ENCODE measurements at places on chromosomes 1 and 21.

GRCh38 chr1:26295194-26296138, 11.0 kb downstream of the UBXN11 start:
- DNase-seq = no peak

DNA sequence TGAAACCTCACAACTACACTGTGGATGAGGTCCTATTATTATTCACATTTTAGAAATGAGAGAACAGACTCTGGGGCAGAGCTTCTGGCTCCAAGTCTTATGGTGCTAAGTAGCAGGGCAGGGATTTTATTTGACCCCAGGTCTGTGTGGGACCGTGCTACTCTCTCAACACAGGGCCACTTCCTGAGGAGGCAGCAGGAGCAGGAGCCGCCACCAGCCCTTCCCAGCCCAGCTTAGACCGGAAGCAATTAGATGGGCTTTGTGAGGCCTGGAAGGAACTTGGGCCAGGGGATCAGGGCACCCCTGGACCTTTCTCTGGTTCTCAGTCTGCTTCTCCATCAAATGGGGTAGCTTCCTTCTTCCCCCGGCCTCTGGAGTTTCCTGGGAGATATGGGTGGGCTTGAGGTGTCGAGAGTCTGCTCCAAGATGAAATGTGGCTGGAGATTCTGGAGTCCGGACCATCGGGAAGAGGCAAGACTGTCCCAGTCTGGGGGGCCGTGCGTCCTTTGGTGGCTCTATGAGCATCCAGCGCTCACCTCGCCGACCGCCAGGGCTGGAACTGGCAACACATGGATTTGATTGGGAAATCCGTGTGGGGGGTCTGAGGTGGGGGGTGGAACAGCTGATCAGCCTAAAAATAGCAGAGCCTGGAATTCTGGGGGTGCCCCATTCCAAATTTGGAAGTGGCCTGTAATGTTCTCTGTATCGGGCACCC, 136.8 kb downstream of the FOXD2 start:
- DNase-seq = no peak

DNA sequence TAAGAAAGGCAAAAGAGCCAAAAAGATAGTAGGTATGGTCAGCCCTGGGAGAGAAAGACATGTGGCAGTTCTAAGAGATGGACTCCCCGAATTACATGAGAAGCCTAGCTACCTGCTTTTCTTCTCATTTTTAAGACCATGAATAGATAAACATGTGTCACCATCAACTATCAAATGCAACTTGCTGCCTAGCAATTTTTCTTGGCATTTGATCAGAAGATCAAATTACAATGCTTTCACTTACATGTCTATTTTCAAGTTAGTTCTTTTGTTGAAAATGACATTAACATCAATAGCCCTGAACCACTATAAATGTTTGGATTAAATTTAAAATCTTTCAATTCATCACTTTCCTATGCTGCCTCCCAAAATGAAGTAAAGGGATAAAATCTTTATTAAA, 212.3 kb downstream of the HHIPL2 start:
- no peak for DNase-seq

- DNase-seq = no peak
These were observed 46.5 kb upstream of the KIF26B start for GRCh38 chr1:245108246-245108645.

DNA sequence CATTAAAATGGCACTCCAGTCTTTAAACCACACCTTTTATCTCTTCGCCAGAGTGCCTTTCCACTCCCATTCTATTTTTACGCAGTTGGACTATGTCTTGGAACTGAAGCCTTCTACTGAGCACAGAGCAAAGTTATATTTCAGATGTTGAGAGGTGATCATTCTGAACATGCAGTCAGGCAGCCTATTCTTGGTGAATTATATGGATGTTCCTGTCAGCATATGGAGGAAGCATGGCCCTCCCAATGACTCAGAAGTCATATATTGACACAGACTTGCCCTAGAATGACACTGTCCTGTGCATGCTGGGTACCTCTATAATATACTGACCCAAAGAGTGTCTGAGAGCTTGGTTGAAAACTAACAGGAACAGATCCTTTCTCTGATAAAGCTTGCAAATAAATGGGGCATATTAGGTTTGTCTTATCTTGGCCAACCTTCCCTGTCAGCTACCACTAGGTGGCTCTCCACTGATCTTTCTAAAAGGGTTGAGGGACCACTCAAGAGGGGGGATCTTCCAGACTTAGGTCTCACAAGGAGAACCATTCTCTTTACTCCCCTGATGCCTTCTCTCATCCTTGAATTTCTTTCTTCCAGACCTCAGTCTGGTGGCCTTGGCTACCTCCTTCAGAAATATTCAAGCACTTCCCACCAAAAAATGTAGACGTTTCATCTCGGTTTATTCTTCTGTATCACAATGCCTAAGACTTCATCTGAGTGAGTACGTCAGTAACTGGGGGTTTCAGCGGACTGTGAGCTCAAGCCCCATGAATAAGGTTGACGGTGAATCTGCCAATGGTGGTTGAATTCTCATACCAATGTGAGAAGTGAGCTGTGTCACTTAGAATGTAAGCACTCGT, 11.8 kb upstream of the ALG14 start:
- DNase-seq = no peak

DNA sequence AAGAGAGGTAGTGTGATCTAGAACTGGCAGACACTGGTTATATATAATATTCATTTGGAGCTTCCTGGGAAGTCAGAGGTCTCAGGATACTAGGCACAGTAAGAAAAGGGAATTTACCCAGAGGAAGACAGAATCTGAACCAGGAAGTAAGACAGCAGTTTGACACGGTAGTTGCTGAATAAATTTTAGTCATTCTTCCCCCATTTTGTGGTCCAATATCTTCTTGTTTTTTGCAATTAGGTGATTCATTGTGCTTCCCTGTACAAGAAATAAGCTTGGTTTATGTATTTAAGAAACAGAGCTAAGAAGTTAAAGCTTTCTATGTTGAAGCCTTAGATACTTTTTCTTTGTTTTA, 1.3 kb downstream of the TMEM167B start:
- no peak for DNase-seq

DNA sequence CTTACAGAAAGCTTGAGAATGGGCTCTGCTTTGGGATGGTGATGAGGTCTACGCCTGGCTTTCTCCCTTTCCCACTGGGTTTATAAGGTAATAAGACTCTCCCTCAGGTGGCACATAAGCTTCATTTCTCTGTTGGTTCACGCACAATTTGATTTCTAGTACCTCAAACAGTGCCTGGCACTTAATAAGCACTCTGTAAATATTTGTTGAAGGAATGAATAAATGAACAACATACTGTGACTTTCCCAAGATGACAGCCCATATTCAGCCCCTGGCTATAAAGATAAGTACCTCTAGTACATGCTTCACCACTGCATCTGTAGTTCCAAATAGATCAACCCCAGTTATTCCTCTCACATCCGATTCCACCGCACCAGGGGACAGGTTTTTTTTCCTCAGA, 17.8 kb downstream of the COPA start:
- peak; percentile 97 for DNase-seq

- no peak for DNase-seq
These were observed 618 bp downstream of the JAM2 start for GRCh38 chr21:25639551-25640201.

DNA sequence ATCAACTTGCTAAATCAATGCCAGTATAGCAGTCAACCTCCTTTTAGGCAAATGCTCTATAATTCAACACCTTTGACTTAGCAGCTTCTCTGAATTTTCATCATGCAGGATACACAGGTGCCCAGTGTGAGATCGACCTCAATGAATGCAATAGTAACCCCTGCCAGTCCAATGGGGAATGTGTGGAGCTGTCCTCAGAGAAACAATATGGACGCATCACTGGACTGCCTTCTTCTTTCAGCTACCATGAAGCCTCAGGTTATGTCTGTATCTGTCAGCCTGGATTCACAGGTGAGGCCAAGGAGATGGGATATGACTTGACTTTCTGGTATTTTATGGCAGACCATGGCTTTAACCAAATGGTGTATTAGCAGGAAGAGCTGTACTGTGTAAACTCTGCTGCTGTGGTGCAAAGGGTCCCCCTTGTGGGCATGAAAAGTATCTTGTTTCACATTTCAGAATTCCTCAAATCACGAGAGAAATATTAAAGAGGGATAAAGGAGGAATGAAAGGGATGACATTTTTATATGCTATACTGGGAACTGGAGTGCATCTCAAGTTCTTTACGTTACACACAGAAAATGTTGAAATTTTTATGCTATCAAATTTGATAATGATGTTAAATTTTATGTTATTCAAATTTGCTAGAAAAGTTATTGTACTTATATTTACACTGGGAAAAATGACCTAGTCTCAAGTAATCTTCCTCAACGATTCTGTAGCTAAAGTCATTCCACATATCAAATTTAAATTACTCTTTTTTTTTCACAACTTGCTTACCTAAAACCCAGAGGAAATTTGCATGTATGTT, 88.9 kb downstream of the CRB1 start:
- no peak for DNase-seq

Data from DMS79 (cell line).